ENCODE measurements at places on chromosomes 16 and 17.

DNA sequence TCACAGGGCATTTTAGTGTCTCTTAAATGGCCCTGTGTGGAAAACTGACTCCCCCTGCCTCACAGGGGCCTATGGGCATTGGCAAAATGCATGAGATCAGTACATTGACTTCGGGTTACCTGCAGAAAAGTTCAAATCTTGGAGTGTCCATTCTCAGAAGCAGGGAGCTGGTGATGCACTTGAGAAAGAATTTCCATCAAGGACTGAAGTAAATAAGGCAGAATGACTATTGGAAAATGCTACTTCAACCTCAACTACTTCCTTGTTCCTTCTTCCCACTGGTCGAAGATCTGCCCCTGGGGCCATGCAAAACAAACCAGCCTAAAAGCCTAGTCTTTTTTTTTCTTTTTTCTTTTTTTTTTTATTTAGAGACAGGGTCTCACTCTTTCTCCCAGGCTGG lies 13.8 kb upstream of the GSDMA start:
- no peak for DNase-seq

- DNase-seq: no peak
Measured at GRCh38 chr17:75266316-75267152, 4.5 kb downstream of the MIF4GD start.

GRCh38 chr16:68086336-68086841 lies 1.2 kb downstream of the NFATC3 start:
- peak; percentile 70 for DNase-seq

GRCh38 chr16:1537763-1538289 lies 4.4 kb downstream of the TMEM204 start:
- no peak for DNase-seq

- peak; percentile 80 for DNase-seq
Measured at GRCh38 chr16:21656795-21657768, 4.7 kb upstream of the IGSF6 start.

- DNase-seq: no peak
Measured at GRCh38 chr17:79513206-79513605, 97.6 kb downstream of the RBFOX3 start.

DNA sequence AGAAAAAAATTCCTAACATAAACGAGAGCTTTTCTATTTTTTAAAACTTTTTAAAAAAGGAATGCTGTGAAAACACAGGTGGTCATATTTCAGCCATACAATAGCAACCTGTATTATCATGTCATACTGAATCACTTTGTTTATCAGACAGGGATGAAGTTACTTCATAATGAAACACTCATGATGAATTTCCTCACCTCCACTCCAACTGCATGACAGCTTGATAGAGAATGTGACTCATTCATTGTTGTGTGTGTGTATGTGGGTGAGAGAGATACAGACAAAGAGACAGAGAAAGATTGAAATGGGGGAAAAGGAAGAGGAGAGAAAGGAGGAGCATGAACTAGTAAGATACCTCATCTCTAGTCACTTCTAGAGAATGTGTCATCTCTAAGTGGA lies 109.0 kb downstream of the SYCE1L start:
- DNase-seq: no peak
